ENCODE measurements at places on chromosomes 5 and 9.

DNA sequence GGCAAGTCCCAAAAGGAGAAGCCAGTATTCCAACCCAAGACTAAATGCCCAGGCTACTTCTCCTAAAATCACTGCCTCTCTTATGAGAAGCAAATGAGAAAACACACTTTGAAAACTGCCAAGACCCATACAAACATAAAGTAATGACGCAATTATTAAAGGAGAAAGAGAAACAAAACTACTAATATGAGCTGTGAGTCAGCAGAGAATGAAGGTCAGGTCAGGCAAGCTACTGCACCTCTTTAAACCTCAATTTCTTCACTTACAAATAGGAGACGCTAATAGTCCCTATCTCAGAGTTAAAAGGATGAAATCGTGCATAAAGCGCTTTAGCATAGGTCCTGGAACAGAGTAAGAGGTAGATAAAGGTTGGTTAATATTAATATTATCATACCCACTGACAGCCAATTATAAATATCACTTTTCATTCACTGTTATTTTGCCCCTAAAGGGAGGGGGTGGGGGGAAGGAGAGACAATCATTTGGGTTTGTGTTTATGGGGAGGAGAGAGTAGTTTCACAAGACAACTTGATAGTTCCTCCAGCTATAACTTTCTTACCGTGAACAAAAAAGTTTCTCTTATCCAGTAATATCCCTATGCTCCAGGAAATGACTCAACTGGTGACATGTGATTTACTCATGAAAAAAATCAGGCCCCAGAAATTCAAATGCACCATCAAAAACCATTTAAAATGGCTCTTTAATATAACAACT is 3.6 kb downstream of the PSMB7 start:
- DNase-seq: no peak

DNA sequence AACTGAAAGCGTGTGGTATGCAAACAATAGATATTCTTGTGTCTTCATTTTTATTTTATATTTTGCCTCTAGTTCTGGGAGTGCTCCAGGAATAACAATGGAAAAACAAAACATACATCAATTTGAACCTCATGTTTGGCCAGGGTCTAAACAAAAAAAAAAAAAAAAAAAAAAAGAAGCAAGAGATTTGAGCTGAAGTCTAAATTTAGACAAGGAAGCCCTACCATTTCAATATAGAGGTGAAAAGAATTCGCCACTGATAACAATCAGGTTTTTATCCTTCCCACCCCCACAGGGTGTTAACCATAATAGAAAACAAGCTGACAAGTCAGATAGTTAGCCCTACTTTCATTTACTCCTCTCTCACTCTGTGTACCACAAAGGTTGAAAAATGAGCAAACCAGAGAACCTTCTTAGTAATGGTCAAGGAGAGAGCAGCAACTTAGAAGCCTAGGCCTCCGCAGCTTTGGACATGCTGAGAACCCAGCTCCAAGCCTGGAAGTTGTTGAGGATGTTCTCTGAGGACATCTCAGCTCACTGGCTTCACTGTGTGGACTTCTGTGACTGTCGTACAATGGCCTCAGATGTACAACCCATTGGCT is 118.2 kb upstream of the HMHB1 start:
- DNase-seq: no peak

GRCh38 chr9:114687034-114687433 is 5.0 kb upstream of the TEX48 start:
- no peak for DNase-seq

GRCh38 chr5:28165096-28165495 is 1126.7 kb upstream of the CDH9 start:
- no peak for DNase-seq

DNA sequence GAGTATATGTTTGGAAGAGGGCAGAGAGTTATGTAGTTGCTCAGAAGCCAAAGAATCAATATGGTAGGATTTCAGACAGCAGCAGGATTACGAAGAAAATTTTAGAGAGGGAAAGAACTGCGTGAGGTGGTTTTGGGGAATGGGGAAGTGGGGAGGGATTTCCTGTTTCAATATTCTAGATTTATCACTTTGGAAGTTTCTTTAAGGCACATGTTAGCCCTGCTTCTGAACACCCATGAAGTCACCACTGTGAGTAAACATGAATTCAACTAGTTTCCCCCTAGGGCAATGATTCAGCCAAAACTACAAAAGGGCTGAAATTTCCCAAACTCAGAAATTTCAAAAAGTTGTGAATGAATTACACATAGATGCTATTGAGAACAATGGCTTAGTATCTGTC is 132.2 kb downstream of the EBF1 start:
- no peak for DNase-seq

GRCh38 chr5:32707418-32707997 is 3.6 kb upstream of the NPR3 start:
- no peak for DNase-seq

DNA sequence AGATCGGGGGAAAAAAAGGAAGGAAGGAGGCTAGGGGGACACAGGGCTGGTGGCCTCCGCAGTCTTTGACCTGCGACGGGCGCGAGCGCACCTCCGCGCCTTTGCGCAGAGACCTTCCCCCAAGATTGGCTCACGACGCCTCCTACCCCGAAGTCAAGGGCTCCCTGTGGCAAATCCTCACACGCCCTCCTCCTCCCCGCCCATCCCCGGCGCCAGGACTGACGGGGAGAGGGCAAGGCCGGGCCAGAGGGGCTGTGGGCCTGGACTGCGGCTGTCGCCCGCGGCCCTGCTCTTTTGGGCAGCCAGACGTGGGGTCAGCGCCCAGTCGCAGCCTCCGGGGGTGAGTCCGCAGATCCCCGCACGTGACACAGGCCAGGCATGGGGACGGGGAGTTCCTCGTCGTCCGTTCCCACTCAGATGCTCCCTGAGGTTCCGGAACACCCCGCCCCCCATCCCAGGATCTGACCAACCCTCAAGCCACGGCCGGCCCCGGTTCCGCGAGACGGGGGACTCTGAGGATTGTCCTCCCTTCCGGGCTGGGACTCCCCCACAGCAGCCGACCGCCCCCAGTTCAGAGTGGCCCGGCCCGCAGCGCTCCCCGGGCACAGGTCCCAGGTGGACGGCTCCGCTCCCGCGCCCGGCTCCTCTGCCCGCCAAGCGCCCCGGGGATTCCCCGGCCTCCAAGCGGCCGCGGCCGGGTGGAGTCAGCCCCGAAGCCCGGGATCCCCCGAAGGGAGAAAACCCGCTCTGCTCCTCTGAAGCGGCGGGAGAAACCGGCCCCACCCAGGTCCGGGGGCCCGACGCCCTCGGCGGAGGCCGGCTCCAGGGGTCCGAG is 543 bp upstream of the ANKRD33B start:
- DNase-seq: no peak

DNA sequence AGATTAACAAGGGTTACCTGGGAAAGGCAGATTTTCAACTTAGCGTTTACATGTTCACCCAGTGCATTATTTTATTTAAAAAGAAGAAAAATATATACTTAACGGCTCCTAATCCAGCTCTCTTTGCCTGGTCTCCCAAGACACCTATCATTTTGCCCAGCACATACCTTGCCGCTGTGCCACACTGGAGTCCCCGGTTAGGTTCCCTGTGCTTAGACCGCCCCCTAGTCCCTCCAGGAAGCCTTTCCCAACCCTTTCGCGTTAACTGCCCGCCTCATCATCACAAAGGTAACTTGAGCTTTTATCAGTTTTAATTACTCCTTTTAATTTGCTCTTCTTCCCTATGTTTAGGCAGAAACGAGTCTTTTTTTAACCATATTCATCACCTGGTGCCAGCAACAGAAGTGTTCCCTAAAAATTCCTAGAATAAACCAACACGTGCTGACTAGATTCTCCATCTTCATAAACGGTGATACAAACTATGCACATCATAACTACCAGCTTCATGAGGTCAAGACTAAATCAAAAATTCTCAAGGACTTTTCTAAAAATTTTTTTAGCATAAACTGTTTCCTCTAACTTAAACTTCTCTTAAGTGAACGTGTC is 19.7 kb downstream of the DNAJA1 start:
- no peak for DNase-seq

- peak; percentile 33 for DNase-seq
These were observed 33.8 kb upstream of the ANXA2R start for GRCh38 chr5:43073597-43074546.

DNA sequence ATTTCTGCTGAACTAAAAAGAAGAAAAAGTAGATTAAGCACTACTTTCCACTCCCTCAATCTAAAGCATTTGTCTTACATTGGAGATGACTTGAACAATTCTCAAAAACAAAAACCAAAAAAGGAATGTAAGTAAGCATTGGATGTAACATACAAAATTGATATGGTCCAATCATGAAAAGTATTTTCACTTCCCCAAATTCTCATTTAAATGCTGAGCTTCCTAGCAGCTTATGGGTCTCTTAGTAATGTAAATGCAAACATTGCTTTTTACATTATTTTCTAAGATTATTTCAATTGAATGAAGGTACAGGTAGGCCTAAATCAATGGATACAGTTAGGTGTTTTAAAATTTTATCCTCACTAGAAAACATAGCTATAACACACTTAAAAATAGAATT is 20.0 kb downstream of the ANKH start:
- DNase-seq: no peak

- DNase-seq: no peak
These were observed 8.8 kb upstream of the GM2A start for GRCh38 chr5:151244206-151244605.

- DNase-seq: no peak
These were observed 8.6 kb upstream of the ZDHHC12 start for GRCh38 chr9:128732576-128732975.

DNA sequence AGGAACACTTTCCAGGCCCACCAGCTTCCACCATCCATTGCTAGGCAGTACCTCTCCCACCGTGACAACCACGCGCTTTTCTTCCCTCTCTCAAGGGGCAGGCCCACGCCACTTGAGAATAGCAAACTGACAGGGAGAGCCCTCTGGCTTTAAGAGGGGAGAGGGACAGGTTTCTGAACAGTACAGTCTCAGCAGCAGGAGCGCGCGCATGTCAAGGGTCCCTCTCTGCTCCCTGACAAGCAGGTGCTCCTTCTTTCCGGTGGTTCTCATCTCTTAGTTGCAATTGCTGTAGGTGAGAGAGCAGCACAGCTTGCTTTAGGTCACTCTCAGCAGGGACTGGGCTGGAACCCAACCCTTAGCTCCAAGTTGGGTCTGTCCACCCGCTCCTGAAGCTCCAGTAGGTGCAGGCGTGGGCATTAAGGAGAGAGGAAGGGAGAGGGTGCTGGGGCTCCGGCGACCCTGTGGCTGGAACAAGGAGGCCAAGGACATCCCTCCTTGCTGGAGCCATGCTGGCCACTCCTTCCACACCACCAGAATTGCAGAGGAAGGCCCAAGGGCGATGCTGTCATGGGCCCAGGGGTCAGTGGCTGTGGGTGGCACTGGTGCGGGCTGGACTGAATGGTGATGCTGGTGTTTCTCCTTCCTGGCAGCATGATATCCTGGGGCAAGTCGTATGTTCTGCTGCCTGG is 9.0 kb upstream of the PHF2 start:
- no peak for DNase-seq

GRCh38 chr9:4365055-4365454 is 65.2 kb upstream of the GLIS3 start:
- no peak for DNase-seq

DNA sequence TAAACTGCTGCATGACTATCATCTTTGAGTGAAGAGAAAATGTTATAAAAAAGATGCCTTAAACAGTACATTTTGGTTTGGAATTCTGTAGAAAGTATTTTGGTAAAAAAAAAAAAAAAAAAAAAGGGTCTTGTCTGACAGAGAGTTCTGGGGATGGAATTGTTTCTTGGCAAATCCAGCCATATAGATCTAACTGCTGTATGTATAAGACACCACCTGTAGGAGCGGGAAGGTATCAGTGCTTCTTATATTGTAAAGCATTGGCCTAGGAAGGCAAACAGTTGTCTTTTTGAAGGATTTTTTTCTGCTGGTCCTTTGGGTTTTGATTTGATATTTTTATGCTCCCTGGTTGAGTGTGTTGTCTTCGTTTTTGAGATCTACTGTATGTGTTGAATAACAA is 2.8 kb downstream of the PURA start:
- no peak for DNase-seq

- no peak for DNase-seq
These were observed 147.3 kb downstream of the ACTL7B start for GRCh38 chr9:108708448-108708847.

- DNase-seq: no peak
These were observed 174.0 kb upstream of the NREP start for GRCh38 chr5:111930905-111931461.

- DNase-seq: no peak
These were observed 19.9 kb upstream of the IER5L start for GRCh38 chr9:129197978-129198318.

- DNase-seq: no peak
These were observed 281.4 kb downstream of the CWC27 start for GRCh38 chr5:65050140-65050539.

DNA sequence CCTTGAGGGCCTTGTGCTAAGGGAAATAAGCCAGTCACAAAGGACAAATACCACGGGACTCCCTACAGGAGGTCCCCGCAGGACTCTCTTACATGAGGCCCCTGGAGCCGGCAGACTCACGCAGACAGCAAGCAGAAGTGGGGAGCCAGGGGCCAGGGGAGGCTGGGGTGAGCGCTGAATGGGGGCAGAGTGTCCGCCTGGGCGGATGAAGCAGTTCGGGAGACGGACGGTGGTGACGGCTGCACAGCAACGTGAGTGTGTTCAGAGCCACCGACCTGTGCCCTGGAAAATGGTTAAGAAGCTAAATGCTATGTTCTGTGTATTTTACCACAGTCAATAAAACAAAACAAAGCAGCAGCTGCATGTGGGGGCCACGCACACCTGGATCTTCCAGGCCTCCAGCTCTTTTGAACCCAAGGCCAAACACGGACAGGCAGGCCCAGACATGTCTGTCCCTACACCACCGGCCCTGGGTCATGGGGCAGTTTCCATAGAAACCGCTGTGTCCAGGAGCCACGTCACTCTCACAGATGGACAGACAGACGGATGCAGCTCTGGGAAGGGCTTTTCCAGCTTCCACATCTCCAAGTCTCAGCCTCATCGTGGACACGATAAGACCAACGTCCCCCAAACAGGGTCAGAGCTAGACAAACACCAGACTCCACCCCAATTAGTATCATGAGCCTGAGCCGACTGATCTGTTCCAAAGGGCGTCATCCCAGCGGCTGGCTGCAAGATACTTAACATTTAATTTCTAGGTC is 103.9 kb downstream of the VAV2 start:
- DNase-seq: no peak

- DNase-seq: no peak
These were observed 21.0 kb downstream of the IL7R start for GRCh38 chr5:35877655-35878054.

DNA sequence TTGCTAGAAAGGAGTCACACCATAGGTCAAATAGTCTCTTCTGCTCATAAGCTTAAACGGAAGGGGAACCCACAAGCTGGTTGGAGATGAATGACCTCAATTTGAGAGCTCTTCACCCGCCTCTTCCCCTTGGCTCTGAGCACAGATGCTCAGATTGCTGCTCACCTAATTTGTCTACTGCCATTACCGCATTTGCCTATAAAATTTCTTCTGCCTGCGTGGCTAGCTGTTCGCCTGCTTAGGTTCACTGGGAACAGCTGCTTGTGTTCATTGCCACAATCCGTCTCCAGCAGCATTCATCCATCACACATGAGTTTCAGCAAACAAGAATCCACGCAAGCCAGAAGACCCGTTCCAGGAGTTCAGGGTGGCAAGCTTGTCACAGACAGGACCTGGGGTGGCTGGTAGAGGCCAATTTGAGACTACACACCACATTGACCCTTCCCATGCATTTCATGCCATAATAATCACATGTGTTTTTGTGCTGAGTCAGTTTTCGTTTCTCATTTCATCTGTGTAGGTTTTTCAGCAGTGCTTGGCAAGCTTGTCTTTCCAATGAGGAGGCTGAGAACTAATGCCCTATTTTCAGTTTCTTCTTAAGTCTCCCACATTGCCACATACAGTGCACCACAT is 50.2 kb upstream of the DNAH5 start:
- no peak for DNase-seq
